Neural progenitor cell (in vitro differentiated cells): ENCODE measurements at places on chromosomes 6 and 20.
A peak's percentile ranks its signal among the peaks of the same experiment; 100 is the strongest.

DNA sequence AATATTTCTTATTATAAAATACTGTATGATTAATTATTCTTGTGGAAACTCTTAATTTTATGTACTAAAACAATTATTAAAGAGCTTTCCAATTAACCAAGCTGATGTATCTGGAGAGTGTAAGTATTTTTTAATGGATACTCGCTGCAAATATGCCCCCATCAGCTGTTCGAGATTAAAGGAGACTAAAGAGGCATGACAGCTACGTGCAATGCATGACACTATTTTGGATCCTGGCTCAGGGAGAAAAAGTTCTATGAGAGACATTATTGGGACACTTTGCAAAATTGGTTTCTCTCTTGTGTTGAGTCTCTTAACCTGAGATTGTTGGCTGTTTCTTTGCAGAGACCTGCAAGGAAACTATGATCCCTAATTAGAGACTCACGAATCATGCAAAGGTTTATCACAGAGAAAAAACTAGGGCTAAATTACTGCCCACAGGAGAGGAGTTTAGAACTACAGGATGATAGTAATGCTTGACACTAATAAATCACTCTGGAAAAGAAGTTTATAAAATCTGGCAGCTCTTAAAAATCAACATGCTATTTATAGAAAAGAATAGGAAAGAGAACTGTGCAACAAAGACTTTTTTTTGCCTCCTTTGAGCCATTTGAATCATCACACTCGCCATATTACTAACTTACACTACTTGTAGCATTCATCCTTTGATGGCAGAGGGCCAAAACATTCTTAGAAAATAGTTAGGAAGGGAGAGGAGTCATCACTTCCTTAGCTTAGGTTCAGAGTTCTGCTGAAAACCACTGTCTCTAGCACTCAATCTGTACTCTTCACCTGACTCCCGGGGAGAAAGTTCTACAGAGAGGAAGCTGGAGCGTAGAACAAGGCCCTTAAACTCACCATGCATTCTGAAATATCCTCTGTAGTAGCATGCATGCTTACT lies 25.3 kb downstream of the NRN1 start:
- DNase-seq = no peak

DNA sequence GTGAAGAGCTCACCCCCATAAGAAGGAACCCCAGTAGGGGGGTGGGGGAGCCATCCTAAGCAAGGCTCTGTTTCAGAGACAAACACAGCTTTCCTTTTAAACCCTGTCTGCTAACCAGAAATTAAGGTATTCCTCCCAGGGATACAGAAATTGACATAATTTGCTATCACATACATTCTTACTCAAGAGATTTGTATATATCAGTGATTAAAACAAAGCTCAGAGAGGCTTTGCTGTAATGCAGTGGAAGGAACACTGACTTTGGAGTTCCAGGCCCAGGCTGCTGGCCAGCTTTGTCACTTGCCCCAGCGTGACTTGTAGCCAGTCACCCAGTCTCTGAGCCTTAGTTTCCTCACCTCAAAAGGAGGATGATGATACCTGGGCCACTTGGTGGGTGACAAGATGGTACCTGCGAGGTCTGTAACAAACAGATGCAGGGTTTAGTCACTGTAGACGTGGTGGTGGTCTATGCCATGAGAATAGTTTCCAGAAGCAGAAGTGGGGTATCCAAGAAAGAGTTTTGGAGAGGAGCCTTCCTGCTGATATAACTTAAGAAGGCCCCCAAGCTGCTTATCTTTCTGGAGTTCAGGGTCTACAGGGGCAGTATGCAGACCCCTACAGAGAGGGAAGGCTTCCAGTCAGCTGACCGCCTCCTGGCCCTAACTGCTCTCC lies 3.2 kb upstream of the FOXF2 start:
- DNase-seq = no peak

DNA sequence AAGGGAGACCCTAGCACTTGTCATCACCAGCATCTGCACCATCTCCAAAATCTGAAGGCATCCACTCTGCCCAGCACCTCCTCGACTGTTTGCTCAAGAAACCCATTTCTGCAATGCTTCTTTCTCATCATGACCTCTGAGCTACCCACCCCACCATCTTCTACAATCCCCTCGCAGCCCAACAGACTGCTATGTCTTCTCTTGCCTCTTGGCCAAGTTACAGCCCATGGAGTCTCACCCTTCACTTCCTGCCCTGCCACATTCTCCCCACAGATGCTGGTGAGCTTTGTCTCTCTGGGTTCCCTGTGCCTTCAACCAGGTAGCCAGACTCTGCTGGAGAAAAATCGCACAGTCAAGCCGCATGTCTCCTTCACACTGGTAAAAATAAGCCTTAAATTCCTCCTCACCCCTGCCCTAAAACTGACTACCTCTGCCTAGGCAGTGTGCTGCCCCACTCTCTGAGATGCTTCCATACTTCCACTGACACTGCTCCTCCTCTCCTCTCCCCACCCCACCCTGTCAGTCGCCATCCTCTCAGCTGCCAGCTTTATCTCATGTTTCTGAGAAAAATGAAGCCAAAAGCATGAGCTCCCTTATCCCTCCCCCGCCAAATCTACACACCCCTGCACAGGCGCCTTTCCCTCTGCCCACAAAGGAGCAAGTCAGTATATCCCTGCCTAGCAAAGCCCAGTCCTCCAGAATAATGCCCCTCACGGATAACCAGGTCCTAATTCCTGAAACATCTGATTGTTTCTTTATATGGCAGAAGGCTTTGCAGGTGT lies 2.3 kb upstream of the TXNDC5 start:
- DNase-seq = peak; percentile 39

DNA sequence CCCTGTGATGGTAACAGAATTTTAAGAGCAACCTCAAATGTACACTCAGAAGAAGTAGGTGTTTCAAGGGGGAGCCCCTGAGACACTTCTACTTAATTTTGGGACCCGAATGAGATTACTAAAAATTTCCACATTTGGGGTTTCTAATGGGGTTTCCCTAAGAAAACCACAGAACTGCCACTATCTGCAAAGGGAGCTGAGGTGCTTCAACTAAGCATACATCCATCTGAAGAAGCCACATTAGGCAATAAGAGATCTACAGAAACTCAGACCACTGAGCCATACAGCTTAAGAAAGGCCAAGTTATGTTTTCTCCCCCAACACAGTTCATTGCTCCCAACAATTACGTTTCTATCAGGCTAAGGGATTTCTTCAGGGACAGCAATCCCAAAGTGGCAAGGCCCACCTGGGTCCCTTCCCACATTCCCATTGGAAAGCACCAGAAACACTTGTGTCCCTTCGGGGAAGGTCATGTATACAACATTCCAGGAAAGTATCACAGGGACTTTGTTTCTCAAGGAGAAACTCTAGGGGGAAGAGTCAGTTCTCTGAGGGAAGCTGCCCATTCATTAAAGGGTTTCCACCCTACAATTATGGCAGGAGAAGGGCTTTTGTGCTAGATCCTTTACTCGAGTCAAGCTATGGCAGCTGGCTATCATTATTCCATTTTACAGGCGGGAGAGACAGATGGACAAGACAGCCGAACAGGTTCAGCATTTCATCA lies 5.0 kb downstream of the BCL2L1 start:
- no peak for DNase-seq

GRCh38 chr6:20835315-20836010 lies 301.2 kb downstream of the CDKAL1 start:
- no peak for DNase-seq

- DNase-seq = peak; percentile 62
Measured at GRCh38 chr20:46268131-46268614, 40.1 kb downstream of the CDH22 start.

- no peak for DNase-seq
Measured at GRCh38 chr6:160418370-160418769, 70.2 kb downstream of the SLC22A3 start.

- DNase-seq = no peak
Measured at GRCh38 chr6:164124986-164125385, 710.5 kb downstream of the QKI start.

- peak; percentile 47 for DNase-seq
Measured at GRCh38 chr20:31923388-31924331, 28.2 kb downstream of the PDRG1 start.

DNA sequence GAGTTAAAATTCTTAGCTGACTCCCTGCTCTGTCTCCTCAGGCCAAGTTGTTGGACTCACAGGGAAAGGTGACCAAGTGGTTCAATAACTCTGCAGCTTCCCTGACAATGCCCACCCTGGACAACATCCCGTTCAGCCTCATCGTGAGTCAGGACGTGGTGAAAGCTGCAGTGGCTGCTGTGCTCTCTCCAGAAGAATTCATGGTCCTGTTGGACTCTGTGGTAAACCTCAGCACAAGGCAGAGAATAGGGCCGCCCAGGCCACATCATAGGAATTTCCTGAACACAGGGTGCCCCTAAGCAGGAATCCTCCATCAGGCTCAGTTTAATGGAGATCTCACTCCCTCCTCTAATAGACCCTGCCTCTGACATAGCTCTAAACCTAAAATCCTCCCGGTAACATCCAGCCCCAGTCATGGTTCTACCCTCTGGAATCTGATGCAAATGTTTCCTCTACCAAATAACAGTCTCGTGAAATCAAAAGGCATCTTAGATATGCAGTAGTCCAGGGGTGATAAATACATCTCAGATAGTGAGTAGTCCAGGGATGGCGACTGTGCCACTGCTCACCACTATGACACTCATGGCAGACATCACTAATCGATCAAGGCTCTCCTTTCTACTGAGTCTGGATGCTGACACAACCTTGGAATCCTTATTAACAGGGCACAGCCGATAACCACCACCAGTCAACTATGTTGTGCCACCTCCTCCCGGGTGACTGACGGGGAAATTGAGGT lies 18.3 kb downstream of the BPIFB1 start:
- no peak for DNase-seq

DNA sequence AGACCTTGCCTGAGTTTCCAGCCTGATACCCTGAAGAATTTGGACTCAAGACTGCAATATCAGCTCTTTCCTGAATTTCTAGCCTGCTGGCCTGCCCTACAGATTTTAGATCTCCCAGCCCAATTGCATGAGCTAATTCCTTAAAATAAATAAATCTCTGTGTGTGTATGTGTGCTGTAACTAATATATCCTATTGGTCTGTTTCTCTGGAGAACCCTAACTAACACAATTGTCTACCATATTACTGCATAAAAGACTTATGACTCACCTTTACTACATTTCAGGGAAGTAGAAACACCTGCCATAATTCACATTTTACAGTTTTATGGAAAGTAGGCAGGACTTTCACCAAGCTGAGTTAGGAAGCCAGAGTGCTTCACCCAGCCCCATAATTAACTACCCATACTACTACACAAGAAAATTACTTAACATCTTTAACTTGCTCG lies 90.7 kb upstream of the BEND6 start:
- no peak for DNase-seq

- no peak for DNase-seq
Measured at GRCh38 chr6:147566244-147566898, 57.9 kb downstream of the SAMD5 start.

- peak; percentile 63 for DNase-seq
Measured at GRCh38 chr6:1893470-1894130, 283.9 kb downstream of the FOXC1 start.

- no peak for DNase-seq
Measured at GRCh38 chr6:108921547-108922361, 73.5 kb downstream of the ARMC2 start.

GRCh38 chr20:20391766-20392165 lies 23.9 kb downstream of the INSM1 start:
- DNase-seq = no peak

DNA sequence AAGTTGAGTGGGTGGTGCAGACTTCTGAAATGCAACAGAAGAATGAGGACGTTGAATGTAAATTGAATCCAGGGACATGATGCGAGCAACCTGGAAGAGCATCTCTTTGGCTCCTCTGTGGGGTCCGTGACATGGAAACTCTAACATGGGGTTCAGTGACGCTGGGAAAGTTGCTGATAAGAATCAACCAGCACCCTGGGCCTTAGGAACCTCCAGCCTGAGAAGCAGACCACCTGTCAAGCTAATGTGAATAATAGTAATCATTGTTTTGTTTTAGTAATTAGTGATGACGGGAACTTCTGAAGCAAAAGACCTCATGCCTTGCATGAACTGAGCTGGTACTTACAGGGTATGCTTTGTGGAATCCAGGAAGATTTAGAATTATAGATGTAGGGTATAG lies 25.2 kb upstream of the DOK5 start:
- no peak for DNase-seq

DNA sequence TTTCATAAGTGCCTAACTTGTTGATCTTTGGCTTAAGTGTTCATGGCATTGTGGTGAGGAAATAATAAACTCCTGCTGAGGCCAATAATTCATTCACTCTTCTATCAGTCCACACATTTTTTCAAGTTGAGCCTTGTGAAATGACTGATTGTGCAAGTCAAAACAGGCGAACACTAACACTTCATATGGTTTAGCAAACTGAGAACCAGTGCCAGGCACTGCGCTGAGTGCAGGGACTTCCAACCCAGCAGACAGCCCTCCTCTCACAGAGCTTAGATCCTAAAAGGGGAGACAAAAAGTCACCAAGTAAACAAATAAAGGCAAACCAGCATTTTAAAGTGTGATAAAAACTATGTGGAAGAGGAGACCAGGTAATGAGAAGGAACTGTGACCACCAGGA lies 435.0 kb downstream of the PTPRT start:
- no peak for DNase-seq

DNA sequence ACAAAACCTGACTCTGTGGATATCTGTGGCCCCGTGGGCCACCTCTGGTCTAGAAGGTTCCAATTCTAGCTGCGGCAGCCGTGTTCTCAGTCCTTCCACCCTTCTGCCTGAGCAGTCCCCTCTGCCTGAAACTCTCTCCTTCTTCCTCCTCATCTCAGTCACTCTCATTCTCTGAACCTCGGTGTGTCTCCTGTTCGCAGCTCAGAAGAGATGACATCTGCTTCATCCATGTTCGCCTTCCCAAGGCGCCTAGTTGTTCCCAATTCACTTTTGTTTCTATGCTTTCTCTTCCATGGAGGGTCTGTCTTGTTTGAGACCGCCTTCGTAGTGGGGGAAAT lies 95.5 kb downstream of the CEBPB start:
- DNase-seq = no peak

DNA sequence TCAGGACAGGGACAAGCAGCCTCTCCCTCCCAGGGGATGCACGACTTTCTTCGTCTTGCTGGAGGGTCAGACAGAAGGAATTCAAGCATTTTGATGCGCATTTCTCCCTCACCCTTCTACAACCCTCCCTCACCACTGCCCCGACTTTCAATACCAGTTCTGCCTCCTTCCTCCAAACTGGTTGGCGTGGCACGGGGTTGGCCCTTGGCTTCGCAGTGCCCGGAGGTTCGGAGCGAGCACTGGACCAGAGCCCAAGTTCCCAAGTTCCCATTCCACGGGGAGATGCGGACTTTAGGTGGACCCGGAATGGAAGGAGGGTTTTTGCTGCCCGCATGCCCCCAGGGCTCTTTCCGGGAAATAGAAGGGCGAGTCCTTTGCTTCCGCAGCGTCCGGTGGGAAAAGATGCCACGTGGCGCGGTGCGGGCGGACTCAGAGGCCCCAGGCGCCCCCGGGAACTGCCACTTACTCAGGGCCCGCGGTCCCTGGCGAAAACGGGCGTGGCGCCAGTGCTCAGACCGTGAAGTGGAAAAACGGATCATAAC lies 8.0 kb upstream of the LAMP5 start:
- DNase-seq = no peak

- DNase-seq = no peak
Measured at GRCh38 chr6:167238694-167239467, 52.2 kb upstream of the UNC93A start.

GRCh38 chr6:6402591-6402990 lies 82.1 kb upstream of the F13A1 start:
- no peak for DNase-seq
